A549 treated with DMSO at 1 μM for 4 hours (cell line): ENCODE measurements at places on chromosomes 3 and 15. TPM values are rescaled to one million over a fixed set of nuclear protein-coding genes. Genes with fewer than 3 reads are reported as not detected.

TGM4 gene
- total RNA-seq = 0.05 to 0.09 TPM (median 0.07 TPM) in 3 of 5 replicates, not detected in the others

SPINK8 gene
- total RNA-seq = not detected in 5 replicates

OSTN gene
- total RNA-seq = not detected in 5 replicates

GPR27 gene
- 2.6 to 4.0 TPM (median 3.1 TPM) in 5 replicates for total RNA-seq

LMCD1 gene
- 75.6 to 119 TPM (median 81.9 TPM) in 5 replicates for total RNA-seq

CKMT1B gene
- total RNA-seq = 2.5 to 4.8 TPM (median 4.2 TPM) in 5 replicates

CKMT1A gene
- 2.2 to 3.1 TPM (median 2.7 TPM) in 5 replicates for total RNA-seq

PLA2G4F gene
- total RNA-seq = not detected in 5 replicates

SOX14 gene
- not detected in 5 replicates for total RNA-seq

SNX22 gene
- 0.62 to 1.5 TPM (median 1.1 TPM) in 5 replicates for total RNA-seq

GHSR gene
- not detected in 5 replicates for total RNA-seq

SCN5A gene
- 0.57 to 1.3 TPM (median 0.92 TPM) in 5 replicates for total RNA-seq

LRRIQ4 gene
- not detected in 5 replicates for total RNA-seq

PLA1A gene
- total RNA-seq = 0.13 to 0.45 TPM (median 0.22 TPM) in 5 replicates

HPS3 gene
- 34.7 to 44.6 TPM (median 38.2 TPM) in 5 replicates for total RNA-seq

WDR49 gene
- total RNA-seq = not detected in 5 replicates

EPHA6 gene
- 0.09 to 0.20 TPM (median 0.11 TPM) in 5 replicates for total RNA-seq

EPHA3 gene
- total RNA-seq = not detected in 5 replicates

LARP6 gene
- 52.1 to 84.0 TPM (median 73.8 TPM) in 5 replicates for total RNA-seq

HRH1 gene
- 9.1 to 11.0 TPM (median 9.7 TPM) in 5 replicates for total RNA-seq

SPSB4 gene
- total RNA-seq = 0.10 to 0.27 TPM (median 0.16 TPM) in 5 replicates

SCG5 gene
- 1.6 to 3.7 TPM (median 2.2 TPM) in 5 replicates for total RNA-seq

TAGLN3 gene
- total RNA-seq = not detected in 5 replicates

SLC35G2 gene
- total RNA-seq = 21.9 to 34.5 TPM (median 29.8 TPM) in 5 replicates

ACAP2 gene
- total RNA-seq = 6.5 to 11.3 TPM (median 9.4 TPM) in 5 replicates

INTS14 gene
- 46.3 to 48.4 TPM (median 46.7 TPM) in 5 replicates for total RNA-seq

CAPN3 gene
- total RNA-seq = 0.21 to 0.95 TPM (median 0.23 TPM) in 5 replicates

NTRK3 gene
- total RNA-seq = 19.2 to 25.6 TPM (median 21.1 TPM) in 5 replicates

SLC27A2 gene
- 24.3 to 34.4 TPM (median 28.5 TPM) in 5 replicates for total RNA-seq

CLDN11 gene
- total RNA-seq = 0.07 to 0.24 TPM (median 0.13 TPM) in 4 of 5 replicates, not detected in the other

LINGO1 gene
- 7.1 to 12.6 TPM (median 8.4 TPM) in 5 replicates for total RNA-seq

CCR9 gene
- total RNA-seq = not detected in 5 replicates
